ENCODE measurements at places on chromosomes 6 and 20. TPM values are rescaled to one million over a fixed set of nuclear protein-coding genes. Genes with fewer than 3 reads are reported as not detected.

- DNase-seq = no peak
Measured at GRCh38 chr20:22001886-22002285, 296.4 kb downstream of the PAX1 start.

The MUCL3 gene
- not detected for total RNA-seq

- DNase-seq = peak; percentile 46
Measured at GRCh38 chr6:135465903-135466302, 31.6 kb downstream of the AHI1 start.

The MUC22 gene
- total RNA-seq = not detected

DNA sequence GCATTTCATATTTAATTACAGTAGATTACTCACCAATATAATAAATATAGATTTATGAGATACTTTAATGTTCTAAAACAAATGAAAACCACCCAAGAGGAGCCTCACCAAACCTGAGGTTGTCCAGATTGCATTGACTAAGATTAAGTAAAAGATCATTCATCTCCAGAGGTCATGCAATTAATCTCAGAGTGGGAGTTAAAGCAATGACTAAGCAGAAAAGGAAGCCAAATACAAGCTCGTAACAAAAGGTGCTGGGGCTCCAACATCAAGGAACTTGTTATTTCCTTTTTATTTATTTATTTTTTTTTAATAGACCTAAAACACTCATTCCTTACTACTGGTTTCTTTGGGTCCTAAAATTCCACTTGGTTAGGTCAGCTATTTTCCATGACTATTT, 57.7 kb downstream of the RSPO3 start:
- no peak for DNase-seq

The CDSN gene
- not detected for total RNA-seq

DNA sequence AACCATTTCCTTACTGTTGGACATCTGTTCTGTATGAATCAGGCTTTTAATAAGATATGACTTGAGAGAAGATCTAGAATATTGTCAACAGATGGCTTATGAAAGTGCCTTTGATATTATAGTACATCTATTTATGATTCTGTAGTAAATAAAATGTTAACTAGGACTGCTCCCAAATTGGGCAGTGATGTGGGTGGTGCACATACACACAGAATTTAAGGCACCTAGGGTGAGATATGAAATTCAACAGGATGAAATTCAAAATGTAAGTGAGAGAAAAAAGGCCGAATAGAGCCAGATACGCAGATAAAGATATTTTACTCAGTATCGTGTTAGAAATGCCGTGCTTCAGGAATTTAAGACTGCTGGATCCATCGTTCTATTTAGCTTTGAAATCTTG, 26.3 kb downstream of the FAM50B start:
- no peak for DNase-seq

DNA sequence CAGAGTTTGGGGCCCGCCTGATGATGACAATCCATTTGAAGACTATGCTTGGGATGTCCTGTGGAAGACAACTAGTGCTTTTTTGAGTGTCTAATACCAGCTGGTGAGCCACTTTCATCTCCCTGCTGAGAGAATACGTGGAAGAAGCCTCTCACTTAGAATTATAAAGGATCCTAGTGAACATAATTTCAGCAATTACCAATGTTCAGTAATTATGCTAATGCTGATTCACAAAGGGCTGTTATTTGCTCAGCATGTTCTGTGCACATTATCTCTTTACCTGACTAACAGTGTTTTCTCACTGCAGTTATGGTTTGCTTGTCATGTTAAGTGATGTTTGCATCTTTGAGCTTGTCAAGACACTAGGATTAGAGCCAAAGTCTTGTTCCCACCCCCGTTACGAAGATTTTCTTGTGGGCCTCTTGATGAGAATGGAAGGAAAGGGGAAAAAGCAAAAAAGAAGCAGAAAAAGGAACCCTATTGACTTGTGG, 282.1 kb upstream of the CHD6 start:
- no peak for DNase-seq

The BTNL2 gene
- total RNA-seq = 4.9 TPM

The SCRT2 gene
- total RNA-seq = not detected

GRCh38 chr6:55666037-55666436, 87.0 kb upstream of the HMGCLL1 start:
- DNase-seq = no peak

The SERINC3 gene
- 55.4 TPM for total RNA-seq

GRCh38 chr20:61288331-61288784, 36.3 kb downstream of the CDH4 start:
- no peak for DNase-seq

DNA sequence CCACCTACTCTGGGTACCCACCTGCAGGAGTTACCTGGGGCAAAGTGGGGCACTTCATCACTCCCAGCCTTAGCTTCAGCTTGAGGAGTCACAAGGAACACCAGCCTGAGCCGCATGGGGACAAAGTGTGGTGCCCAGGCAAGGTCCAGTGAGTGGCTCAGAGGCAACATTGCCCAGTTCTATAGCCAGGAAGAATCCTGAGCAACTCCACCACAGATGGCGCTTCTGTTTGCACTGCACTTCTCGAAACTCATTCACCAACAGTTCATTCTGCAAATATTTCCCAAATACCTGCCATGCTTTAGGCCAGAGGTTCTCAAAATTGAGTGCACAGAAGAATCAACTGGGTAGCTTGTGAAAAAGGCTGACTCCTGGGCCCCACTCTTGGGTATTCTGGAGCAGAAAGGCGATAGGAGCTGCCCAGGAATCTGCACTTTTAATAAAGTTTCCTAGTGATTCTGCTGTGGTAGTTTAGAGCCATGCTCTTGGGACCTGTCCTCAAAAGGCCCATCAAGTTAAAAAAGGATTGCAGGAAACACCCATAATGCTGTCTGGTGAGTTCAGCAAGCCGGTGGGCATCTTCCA, 83.1 kb downstream of the VEGFA start:
- no peak for DNase-seq

DNA sequence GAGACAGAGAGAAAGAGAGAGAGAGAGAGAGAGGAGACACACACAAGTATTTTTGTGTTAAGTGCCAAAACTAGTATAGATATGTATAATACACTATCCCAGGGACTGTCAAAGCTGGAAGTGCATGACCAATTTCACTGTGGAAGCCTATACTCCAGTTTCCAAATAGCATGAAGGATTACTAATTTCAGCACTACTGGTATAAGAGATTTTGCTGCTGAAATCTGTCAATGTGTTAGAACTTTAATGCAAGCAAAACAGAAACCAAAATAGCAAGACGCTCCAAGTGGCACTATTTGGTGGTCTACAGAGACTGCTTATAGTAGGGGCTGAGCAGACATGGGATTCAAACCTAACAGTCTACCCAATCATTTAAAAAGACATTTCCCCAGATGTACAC, 284.8 kb downstream of the BTBD9 start:
- DNase-seq = no peak

- DNase-seq = no peak
Measured at GRCh38 chr6:133778414-133779130, 110.3 kb upstream of the TCF21 start.

DNA sequence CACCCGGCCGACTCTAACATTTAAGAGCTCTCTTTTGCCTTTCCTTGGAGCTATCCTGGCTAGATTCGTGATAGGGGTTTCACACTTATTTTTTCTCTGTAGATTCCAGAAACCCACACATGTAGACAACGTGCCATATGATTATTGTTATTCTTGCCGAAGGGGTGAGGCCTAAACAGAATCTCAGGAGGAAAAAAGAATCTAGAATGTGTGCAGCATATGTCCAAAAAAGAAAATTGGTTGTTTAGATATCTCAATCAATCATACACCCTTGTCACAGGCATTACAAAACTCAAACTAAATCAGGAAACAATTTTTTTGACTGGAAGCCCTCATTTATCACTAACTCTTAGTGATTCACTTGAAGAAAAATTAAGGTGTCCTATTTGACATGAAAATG, 66.9 kb upstream of the TGM3 start:
- no peak for DNase-seq

The NOTCH4 gene
- total RNA-seq = 2.1 TPM

GRCh38 chr6:57305761-57306160, 11.7 kb upstream of the PRIM2 start:
- no peak for DNase-seq

The EEF1A2 gene
- total RNA-seq = 0.92 TPM

DNA sequence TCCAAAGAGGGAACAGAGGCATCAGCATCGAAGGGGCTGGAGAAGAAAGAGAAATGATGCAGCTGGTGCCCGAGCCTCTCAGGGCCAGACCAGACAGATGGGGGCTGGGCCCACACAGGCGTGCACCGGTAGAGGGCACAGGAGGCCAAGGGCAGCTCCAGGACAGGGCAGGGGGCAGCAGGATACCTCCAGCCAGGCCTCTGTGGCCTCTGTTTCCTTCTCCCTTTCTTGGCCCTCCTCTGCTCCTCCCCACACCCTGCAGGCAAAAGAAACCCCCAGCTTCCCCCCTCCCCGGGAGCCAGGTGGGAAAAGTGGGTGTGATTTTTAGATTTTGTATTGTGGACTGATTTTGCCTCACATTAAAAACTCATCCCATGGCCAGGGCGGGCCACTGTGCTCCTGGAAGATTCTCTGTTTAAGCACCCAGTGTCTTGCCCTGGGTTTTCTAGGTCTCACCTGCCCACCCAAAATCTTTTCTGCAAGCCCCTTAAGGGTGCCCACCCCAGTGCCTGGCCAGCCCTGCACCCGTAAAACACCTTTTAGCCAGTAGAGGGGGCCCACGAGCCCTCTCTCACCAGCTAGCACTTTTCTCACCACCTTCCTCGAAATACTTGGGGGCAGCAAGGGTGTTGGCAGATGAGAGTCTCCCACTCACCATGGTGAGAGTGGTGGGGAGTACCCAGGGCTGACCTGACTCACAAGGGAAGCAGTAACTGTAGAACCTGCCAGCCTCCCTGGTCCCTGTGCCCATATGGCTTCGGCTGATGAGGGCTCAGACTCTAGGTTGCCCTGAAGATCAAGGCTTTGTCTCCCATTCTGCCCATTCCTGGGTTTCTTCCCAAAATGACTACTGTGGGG, 35.7 kb upstream of the ID1 start:
- DNase-seq = peak; percentile 61

- peak; percentile 59 for DNase-seq
Measured at GRCh38 chr6:87798393-87799278, 96.6 kb upstream of the AKIRIN2 start.

The FERMT1 gene
- total RNA-seq = not detected

DNA sequence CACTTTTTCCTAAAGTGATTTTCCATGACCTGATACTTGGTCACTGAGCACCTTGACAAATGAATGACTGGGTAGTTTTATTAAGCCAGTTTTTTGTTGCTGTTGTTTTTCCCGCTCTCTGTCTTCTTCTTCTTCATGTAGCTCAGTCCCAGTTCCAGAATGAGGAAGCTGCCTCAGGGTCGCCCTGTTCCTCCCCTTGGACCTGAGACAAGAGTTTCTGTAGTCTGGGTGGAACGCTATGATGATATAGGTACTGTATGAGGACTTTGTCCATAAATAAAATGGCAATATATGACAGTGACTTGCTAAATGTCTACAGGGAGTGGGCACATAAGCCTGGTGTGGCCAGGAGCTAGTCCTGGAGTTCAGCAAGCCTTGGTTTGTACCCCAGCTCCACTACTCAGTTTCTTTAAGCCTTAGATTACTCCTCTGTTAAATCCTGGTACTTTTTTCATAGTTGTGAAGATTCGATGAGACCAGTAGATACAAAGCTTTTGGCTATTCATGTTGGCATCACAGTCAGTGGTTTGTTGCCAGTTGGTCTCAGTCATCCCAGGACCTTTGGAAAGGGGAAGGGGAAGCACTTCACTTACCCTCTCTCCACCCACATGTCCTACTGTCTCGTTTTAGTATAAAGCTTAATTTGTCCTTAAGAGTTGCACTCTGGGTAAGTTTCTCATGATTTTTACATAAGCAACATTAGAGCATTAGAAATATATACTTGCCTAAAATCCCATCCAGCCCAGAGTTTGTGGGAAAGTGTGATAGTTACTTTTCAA, 11.1 kb upstream of the ADIG start:
- DNase-seq = no peak

GRCh38 chr6:170360476-170360875, 53.9 kb downstream of the FAM120B start:
- no peak for DNase-seq

- no peak for DNase-seq
Measured at GRCh38 chr6:116449565-116449964, 11.6 kb upstream of the CALHM6 start.

The RIPPLY2 gene
- total RNA-seq = not detected

GRCh38 chr20:41499064-41499463, 119.1 kb downstream of the CHD6 start:
- DNase-seq = no peak

The PTCRA gene
- total RNA-seq = 0.91 TPM

- no peak for DNase-seq
Measured at GRCh38 chr20:33589059-33589458, 73.1 kb upstream of the C20orf144 start.

The BRD2 gene
- 326 TPM for total RNA-seq

DNA sequence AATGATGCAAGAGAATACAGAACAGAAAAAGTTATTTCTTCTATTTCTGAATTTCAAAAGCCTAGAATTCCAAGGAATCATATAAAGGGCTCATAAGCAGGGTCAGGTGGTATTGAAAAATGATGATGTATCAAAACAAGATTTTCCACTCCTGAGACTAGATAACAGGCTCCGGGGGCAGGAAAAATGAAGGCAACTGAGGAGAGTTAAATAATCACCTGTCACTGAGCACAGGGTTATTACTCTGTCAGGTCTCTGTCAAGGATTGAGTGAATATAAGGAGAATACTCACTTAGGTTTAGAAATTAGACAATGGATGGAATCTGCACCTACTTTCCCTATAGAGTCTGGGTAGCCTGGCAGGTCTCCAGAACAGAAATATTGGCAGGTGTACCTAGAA, 76.1 kb upstream of the KHDRBS2 start:
- DNase-seq = no peak

DNA sequence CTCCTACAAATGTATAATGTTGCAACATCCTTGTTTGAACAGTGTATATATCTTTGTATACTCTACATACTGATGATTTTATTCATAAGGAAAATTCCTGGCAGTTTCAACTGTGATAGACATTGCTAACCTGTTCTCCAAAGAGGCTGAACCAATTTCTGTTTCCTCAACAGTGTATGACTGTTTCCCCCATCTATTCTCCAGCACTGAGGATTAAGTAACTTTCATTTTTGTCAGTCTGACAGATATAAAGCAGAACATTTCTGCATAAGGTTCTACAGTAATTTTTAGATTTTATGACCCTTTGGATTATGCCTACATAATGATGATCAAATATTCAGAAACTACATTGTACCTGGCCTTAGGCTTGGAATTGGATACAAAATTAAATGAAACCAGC, 9.9 kb downstream of the PPP1R16B start:
- no peak for DNase-seq

DNA sequence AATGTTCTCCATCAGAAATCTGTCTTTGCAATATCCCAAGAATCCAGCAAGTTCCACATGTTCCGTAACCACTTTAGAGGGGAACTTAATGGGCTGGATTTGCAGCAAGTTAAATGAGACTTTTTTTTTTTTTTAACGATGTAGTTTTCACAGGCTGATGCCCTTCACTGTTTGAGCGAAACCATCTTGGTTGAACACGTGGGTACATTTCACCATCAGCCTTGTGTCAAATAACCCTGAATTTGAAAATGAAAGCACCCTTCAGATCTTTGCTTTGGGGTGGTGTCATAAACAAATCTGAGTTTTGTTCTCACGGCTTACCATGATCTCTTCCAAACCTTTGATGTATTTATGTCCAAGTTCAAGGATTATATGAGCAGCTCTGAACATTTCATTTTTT, 73.7 kb upstream of the EXOC2 start:
- DNase-seq = no peak

The ZSCAN31 gene
- not detected for total RNA-seq

GRCh38 chr6:9801249-9801754, 613.6 kb downstream of the TFAP2A start:
- DNase-seq = no peak
